ENCODE measurements at places on chromosomes 3 and 15. TPM values are rescaled to one million over a fixed set of nuclear protein-coding genes. Genes with fewer than 3 reads are reported as not detected.

PPP1R14D gene
- not detected for total RNA-seq

RHOV gene
- total RNA-seq = not detected

MKRN3 gene
- total RNA-seq = 3.0 TPM

GUCA1C gene
- total RNA-seq = not detected

CAMKV gene
- total RNA-seq = not detected

CCDC39 gene
- not detected for total RNA-seq

CLDN18 gene
- not detected for total RNA-seq

NANOGP8 gene
- total RNA-seq = not detected

SLC38A3 gene
- not detected for total RNA-seq

OGG1 gene
- total RNA-seq = 46.1 TPM

CASR gene
- not detected for total RNA-seq

CD80 gene
- total RNA-seq = 15.2 TPM

PLSCR2 gene
- total RNA-seq = not detected

ST8SIA2 gene
- total RNA-seq = not detected

FAM3D gene
- not detected for total RNA-seq

C3orf49 gene
- total RNA-seq = not detected

MOBP gene
- total RNA-seq = not detected

LRRC31 gene
- total RNA-seq = not detected

SSUH2 gene
- not detected for total RNA-seq

HDC gene
- total RNA-seq = not detected

CGNL1 gene
- total RNA-seq = not detected
